Stimulated activated CD8-positive, alpha-beta memory T cell treated with anti-CD3 and anti-CD28 coated beads, Interleukin-15, amount 100 ng/mL, for 4 hours (primary cell): ENCODE measurements at places on chromosomes 6 and 20.

GRCh38 chr20:35467339-35468224 is 12.2 kb downstream of the CEP250 start:
- no peak for DNase-seq

DNA sequence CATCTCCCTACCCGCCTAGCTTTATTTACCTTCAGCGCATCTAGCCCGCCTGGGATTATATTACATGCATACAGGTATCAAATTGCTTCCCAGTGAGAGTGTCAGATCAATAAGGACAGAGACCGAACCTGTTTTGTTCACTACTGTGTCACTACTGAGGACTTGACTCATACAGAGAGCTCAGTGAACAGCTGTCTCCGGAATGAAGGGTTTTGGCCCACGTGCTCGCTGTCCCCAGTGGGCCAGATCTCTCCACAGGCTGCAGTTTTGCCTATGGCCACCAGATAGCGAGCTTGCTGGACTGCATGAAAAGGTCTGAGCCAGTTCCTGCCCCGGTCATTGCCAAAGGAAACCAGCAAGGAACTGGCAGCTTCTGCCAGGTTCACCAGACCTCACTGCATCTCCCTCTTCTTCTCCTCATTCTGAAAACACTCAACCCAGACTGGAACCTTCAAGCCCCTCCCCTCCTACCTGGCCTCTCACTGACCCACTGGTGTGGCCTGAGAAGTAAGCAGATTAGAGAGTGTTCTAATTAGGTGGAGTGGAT is 150.8 kb downstream of the ZMYND8 start:
- DNase-seq: peak; percentile 16

DNA sequence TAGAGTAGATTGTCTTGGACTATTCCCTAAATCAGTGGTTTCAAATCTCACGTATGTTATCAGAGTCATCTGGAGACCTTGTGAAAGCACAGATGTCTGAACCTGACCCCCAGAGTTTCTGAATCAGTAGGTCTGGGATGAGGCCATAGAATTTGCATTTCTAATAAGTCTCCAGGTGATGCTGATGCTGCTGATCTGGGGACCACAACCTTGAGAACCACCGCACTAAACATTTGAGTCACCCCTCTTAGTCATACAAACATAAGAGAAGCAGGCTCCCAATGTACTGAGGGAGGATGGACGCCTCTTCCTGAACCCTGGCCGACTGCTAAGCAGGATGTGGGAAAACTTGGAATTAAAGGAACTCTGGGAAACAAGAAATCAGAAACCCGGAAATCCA is 187.8 kb upstream of the PRDM1 start:
- no peak for DNase-seq

DNA sequence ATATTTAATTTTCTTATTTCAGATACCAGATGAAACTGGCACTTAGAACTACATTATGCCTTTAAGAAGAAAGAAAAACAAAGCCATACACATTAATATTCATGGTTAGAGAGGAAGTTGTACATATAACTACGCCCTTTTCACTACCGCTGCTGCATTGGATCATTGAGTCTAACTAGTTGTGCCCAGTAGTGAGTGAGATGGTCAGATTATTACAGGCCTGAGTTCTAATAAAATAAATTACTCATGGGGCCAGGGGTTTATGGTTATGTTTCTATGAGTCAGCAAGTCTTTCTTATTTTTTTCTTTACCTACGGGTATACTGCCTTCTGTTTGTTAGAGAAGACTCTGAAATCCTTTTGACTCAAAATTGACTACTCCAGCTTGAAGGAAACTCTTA is 11.5 kb downstream of the RIOK1 start:
- no peak for DNase-seq

DNA sequence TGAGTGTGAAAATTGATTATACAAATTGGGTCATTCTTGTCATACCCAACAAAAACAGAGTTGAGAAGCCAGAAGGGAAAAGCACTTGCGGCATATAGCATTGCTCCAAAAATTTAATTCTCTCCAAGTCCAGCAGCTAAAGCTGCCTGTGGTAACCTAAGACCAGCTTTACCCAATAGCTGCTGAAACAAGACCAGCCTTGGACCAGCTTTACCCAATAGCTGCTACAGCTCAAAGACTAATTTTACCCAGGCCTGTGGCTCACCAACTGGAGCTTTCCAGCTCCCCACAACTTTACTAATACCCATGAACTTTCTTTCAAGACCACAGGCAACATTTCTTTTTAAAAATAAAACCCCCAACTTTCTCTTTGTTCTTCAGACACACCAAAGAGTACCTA is 32.8 kb upstream of the ZNF133 start:
- no peak for DNase-seq

DNA sequence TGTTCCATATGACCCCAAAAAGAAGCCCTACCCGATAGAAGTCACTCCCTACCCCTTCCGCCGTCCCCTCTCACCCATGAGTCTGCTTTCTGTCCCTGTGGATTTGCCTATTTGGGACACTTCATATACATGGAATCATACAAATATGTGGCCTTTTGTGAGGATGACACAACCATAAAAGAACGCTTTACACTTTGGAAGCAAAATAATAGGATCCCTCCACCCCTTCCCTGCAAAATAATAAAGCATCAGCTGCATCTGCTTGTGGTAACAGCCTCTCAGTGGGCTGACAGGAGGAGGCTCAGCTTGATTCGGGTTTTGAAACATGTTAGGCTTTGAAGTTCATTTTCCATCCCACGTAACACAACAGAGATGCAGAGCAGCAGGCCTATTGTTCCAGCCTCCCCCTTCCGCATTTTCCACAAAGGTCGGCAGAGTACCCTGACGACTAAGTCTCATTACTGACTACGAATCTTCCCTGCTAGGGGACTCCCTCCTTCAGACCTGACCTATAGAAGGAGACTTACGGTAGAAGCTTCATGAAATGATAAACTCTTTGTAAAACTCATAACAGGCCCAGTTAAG is 99.1 kb downstream of the ALDH8A1 start:
- DNase-seq: no peak

DNA sequence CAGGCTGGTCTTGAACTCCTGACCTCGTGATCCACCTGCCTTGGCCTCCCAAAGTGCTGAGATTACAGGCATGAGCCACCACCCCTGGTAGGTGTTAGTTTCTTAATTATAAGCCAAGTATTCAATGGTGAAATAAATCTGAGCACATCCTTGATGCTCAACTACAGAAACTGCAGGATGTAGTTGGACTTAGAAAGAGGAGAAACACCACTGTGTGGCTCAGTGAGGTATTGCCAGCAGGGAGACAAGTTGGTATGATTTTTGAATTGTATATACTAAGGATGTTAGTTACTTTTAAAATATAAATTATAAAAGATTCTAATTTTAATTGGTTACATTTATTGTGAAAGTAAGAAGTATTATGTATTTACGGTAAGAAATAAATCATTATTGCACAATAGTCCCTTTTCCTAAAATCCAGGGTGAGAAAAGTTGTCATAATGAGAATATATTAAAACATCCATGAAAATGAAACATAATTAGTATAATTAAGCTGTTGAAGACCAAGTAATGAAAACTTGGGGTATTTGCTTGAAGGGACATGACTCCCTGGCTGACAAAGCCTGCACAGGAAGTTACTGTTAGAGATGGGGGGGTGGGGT is 17.6 kb downstream of the SLC18B1 start:
- DNase-seq: no peak

GRCh38 chr6:5172041-5172653 is 87.0 kb downstream of the PPP1R3G start:
- DNase-seq: no peak

GRCh38 chr6:135390458-135390857 is 107.1 kb downstream of the AHI1 start:
- no peak for DNase-seq

DNA sequence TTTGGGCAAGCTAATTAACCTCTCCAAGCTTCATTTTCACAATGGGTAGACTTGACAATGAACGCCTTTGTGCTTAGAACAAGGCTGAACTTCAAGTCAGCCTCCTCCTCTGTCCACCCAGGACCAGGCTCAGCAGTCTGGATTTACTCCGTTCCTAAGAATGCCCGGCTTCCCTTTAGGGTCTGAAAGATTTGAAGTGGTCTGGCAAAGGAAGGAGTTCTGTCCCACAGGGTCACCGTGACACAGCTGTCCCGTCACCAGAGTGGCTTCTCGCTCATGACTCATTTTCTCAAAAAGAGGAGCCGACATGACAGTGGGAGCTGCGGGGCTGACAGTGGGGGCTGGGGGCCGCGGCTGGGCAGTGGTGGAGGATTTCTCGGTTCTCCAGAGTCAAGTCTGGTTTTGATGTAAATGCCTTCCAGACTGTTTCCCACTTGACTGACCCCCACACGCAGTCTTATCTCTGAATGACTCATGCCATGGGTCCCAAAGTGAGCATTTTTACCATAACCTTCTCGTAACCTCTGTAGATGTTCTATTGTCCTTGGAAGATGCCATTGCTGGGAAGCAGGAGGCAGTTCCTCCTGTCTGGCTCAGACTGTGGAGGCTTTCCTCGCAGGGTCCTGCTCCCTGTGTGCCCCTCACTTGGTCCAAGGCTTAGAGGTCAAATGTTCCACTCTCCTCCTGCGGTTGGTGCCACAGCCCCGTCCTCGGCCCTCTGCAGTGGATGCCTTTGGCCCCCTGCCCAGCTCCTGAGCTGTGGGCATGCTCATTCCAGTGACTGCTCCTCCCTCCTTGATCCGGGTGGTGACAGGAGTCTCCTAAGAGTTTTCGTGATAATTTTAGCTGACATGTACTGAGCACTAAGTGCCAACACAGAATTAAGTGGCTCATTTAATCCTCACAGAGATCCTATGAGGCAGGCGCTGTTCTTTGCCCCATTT is 253.1 kb downstream of the FNDC1 start:
- no peak for DNase-seq

- DNase-seq: no peak
Observed at GRCh38 chr20:35698298-35699126, 640 bp downstream of the NFS1 start.

- DNase-seq: no peak
Observed at GRCh38 chr6:134466771-134467525, 149.0 kb upstream of the SGK1 start.
